ENCODE measurements at places on chromosomes 12 and 14.

GRCh38 chr14:24846261-24846660 lies 203.7 kb downstream of the STXBP6 start:
- no peak for DNase-seq

- no peak for DNase-seq
Measured at GRCh38 chr14:84085493-84085892, 1444.5 kb upstream of the FLRT2 start.

- DNase-seq: no peak
Measured at GRCh38 chr12:113854385-113855142, 111.6 kb downstream of the RBM19 start.

- no peak for DNase-seq
Measured at GRCh38 chr12:77493302-77494168, 337.2 kb upstream of the NAV3 start.

DNA sequence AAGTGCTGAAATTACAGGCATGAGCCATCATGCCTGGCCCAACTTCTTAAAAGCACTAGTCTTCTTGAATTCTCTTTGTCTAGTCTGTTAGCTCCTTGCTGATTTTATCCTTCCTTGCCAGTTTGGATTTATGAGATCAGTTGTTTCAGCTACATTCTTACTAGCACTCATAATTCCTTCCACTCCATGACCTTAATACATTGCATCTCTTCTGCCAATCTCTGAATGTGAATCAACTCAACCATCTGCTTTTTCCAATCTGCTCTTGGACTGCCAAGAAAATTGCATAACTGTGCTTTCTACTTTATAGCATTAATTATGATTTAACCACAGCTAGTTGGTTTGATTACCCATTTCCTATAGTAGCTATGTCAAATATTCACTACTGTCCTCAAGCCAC lies 14.9 kb upstream of the HEATR5A start:
- no peak for DNase-seq
